ENCODE measurements at places on chromosomes 5 and 9.

DNA sequence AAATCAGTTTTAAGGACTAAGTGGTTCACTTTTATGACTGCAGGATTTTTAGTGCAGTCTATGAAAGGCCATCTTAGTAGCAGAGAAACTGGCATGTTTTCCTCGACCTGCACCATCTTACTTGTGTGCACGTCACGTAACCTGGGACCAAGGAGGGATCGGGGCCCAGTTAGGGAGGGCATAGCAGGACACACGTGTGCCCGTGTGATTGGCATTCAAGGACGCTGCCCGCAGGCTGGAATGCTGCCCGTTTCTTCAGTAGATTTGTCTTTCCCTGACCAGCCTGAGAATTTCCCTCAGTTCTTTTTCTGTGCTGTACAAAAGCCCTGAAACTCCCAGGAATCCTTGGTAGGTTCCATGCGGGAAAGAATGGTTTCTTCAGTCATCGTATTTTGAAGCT lies 196.3 kb downstream of the TRIO start:
- no peak for DNase-seq

- no peak for DNase-seq
Observed at GRCh38 chr5:134813827-134814226, 31.9 kb upstream of the C5orf24 start.

DNA sequence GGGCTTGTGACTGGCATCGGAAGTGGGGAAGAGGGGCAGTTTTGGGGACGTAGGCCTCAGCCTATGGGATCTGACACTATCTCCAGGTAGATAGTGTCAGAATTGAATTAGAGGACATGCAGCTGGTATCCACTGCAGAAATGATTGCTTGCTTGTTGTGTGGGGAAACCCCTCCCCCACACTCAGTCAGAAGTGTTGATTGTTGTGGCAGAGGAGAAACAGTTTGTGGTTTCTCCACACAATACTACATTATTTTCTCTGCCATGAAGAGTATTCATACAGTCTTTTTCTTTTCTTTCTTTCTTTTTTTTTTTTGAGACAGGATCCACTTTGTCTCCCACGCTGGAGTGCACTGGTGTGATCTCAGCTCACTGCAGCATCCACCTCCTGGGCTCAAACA lies 113.9 kb downstream of the ARRDC3 start:
- no peak for DNase-seq

- DNase-seq = no peak
Observed at GRCh38 chr5:8436924-8437323, 568.0 kb downstream of the MTRR start.

DNA sequence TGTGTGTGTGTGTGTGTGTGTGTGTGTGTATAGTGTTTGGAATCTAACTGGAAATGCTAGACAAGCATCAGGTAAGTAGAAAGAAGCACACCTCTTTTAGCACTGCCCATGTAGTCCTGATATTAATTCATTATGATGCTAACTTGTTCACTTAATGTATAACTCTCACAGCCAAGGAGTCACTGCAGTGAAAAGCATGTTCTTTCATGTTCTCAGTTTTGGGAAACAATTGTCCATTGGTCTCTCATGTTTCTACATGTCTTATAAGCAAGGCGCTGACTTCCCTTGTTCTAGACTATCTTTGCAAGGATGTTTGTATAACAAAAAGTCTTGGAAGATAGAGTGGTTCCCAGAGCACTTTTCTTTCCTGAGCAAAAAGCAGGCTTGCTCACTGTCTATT lies 148.8 kb upstream of the TNPO1 start:
- DNase-seq = no peak

GRCh38 chr5:68593211-68593671 lies 377.7 kb downstream of the PIK3R1 start:
- DNase-seq = no peak

DNA sequence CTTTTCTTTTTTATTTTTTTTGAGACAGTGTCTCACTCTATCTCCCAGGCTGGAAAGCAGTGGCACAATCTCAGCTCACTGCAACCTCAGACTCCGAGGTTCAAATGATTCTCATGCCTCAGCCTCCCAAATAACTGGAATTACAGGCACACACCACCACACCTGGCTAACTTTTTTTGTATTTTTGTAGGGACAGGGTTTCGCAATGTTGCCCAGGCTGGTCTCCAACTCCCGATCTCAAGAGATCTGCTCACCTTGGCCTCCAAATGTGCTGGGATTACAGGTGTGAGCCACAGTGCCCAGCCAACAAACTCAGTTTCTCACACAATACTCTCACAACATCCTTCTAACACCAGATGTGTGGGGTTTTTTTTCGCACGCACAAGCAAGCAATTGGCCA lies 22.1 kb downstream of the AFF4 start:
- no peak for DNase-seq

DNA sequence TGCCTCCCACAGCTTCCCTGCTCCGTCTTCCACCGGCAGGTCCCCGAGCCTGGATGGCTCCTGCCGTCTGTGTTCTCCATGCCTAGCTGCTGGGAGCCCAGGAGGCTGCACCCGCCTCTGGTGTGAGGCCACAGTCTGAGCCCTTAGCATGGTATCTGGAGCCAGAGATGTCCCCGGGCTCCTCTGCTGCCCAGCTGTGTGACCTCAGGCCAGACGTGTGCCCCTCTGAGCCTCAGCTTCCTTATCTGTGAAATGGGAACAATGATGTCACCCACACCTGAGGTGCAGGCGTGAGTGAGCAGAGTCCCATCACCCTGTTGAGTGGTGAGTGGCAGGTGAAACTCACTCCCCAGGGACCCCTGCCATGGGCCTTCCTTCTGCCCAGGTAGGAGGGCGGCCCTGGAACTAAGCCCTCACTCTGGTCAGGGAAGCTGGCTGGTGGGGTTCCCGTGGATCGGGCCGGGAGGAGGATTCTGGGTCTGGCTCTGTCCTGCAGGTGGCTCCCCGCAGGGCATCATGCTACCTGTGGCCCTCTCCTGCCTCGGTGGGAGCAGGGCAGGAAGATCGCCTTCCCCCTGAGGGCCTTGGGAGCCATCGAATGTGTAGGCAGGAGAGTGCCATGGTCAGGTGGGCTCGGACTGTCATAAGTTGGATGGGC lies 239.0 kb downstream of the PBX3 start:
- DNase-seq = no peak

GRCh38 chr5:174775081-174775480 lies 50.7 kb downstream of the MSX2 start:
- no peak for DNase-seq

DNA sequence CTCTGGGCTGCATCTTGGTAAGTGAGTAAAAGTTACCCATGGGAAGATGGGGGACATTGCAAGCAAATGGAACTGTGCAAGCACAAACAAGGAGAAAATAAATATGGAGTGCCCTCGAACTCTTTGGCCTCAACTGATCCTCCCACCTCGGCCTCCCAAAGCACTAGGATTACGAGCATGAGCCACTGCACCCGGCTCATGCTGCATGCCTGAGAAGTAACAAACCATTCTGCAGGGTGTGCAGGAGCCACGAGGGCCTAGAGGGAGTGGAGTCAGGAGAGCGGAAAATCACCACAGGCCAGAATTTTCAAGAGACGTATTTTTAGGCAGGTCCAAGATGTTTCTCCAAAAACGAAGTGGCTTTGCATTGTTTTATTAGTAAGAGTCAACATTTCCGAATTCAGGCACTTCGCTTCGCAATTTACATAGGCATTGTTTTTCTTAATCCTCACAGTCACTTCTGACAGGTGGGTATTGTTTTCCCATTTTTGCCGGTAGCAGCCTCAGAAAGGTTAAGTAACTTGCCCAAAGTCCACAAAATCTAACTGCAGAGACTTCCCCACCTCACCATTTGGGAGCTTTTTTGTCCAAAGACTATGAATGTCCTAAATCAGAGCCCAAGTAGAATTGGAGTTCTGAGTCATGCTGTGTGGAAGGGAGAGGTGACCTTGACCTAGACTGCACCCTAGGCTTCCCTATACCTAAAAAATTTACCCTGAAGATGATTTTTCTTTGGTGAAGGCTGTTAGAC lies 230.2 kb downstream of the NR3C1 start:
- DNase-seq = no peak

DNA sequence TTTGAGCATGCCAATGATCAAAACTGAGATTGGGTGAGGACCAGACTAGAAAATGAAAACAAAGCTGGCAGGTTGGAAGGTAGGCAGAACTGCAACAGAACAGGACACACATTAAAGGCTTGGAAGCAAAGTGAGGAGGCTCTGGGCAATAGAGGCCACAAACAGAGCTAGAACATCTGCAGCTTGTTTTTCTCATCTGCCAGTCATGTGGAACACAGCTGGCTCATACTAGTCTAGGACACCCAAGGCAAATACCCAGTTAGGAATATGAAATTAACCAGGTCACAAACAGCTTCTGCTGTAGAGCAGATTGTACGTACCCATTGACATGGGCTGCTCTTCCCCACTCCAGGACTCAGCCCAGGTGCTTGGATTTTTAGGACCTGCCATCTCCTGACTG lies 61.7 kb downstream of the SPEF2 start:
- no peak for DNase-seq

DNA sequence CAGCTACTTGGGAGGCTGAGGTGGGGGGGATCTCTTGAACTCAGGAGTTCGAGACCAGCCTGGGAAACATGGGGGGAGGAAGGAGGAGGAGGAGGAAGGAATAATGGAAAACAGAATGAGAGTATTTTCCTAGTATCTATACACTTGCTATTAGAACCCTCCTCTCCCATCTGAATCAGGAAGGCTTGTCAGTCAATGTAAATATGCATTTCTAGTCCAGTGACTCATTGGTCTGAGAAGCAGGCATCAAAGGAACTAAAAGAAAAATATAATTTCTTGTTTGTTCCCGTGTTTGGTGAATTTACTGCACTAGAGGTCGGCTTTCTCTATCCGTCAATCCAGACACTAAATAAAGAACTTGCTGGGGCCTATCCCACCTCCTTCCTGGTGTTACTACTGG lies 88.6 kb downstream of the AGTPBP1 start:
- no peak for DNase-seq

DNA sequence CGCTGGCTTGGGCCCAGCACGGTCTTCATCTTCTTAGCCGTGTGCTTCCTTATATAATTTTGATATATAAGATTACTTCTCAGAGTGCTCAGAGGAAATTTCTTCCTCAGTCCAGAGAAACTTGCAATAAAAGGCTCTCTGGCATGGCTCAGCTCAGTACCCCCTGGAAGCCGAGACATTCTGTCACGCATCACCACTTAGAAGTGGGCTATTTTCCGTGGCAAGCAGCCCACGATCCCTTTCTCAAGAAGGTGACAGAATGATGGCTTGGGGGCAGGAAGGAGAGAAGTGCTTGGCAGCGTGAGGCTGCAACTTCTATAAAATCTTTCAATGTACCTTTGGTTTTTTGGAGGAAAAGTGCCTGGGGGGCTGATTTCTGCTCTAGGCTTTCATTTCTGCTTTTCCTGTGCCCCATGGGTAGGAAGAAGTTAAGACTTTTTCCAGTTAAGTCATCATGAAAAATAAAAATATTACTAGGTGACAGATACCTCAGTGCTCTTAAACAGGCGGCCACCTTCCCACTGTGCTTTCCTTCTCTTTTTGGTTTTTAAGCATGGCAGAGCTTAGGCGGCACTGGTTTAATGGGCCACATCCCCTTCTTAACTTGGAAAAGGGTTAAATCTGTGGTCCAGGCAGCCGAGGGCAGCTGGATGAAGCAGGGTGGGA lies 104.6 kb downstream of the MVB12B start:
- no peak for DNase-seq

DNA sequence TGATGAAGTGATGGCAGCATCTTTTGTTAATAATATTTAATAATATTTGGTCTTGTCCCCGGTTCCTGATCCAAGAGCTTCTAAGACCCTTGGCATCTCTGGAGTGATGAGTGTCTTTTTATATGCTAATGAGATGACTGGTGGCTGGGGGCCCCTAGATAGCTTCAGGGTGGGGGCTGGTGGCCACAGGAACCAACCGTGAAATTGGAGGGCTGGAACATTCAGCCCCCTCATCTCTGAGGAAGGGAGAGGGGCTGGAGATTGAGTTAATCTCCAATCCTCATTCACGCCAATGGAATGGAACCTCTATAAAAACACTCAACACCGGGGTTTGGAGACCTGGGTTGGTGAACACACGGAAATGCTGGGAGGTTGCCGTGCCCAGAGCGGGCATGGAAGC lies 78.2 kb upstream of the RAPGEF1 start:
- DNase-seq = no peak

- no peak for DNase-seq
Observed at GRCh38 chr9:30519756-30520155, 1864.7 kb upstream of the ACO1 start.
